ENCODE measurements at places on chromosomes 1 and 21.

DNA sequence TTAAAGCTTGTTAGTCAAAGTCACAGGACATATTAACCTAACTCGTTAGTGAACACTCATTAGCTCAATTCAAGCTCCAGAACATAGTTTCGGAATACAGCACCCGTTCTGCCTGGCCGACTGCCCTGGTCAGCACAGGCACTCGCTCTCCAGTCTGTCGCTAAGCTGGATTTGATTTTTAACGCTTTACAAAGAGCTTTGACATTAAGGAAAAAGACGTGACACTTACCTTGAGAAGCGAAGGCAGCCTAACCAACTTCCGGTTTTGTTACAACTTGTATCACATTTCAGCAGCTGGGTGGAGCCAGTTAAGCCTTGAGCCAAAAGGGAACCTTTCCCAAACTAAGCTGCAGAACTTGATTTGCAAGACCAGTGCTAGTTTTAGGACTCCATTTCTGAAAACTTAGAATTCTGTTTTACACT, at the start of gene FRRS1:
TSS of gene FRRS1 (minus strand) at position 258 of the 423 bp plus-strand sequence. CDS start 17,867 bp downstream, outside the sequence.
- DNase-seq, result peak; percentile 38

DNA sequence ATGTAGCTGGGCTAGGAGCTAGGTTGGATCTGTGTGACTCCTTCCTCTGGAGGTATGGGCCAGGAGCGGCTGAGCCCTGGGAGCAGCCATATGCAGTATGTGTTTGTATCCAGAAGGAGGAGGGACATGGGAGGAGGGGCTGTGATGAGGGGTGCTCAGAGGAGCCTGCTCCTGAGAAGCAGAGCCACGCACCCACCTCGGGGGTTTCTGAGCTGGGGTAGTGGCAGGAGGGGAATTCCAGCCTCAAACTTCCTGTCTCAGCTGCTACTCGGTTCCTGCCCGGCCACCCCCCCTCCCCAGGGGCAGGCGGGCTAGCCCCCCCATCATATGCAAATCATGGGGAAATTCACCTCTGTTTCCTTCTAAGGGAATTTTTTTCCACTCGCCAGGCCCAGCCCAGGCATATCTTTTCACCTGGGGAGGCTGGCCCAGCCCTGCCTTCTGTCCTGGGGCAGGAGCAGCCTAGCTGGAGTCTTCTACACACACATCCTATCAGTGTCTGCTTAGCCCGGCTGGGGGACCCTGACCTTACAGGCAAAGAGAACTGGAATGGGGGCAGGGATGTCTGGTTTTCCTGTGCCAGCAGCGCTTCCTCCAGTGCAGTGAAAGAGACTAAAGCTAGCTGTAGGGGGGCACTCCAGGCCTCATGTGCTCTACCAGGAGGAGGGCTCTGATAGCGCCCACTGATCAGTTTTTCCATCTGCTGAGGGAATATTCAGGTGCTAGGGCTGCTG, 3.0 kb downstream of the ZC3H12A start:
- peak; percentile 87 for DNase-seq

GRCh38 chr1:46522184-46522968, 29.1 kb downstream of the KNCN start:
- no peak for DNase-seq

DNA sequence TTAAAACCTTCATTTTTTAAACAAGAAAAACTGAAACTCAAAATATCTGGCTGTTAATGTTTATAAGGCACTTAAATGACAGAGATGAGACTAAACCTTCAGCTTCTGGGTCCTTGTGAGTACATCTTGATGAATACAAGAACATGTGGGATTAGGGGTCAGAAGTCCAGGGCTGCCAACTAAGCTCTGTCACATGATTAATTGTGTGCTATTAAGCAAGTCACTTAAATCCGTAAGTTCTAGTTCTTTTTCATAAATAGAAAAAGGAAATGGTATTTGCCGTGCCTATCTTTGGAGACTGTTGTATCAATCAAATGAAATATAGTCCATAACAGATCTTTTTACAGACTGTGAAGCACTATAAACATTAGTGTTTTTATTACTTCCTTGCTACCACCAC, 43.2 kb upstream of the KCTD3 start:
- DNase-seq, result no peak

DNA sequence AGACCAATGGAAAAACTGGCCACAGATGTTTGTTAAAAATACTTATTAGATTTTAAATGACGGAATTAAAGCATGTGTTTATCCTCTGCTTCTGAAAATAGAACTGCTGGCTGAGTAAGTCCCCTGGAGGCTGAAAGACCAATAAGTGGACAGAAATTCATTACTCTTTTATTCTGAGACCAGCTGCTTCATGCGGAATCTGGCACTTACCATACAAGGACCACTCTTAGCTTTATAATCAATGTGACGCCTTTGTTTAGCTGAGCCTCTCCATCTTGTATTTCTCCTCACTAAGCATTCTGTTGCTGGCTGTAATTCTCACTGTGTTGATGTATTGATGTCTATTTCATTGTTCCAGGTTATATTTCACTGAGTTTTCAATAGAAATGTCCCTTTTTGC, 6.3 kb upstream of the EXO1 start:
- no peak for DNase-seq

DNA sequence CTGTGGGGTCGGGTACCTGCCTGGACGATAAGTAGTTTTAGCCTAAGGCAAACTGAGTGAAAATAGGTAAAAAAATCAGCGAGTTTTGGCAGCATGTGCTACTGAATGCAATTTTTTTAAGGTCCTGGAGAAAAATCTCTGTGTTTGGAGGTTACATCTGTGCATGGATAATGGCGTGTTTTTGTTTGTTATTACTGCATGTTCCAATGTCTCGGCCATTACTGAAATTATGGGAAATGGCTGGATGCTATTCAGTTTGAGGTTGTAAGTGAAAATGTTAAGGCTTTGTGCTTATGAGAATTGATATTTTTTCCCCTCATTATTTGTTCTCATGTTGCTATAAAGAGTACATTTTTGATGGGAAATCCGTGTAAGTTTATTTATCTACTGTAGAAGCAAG, 441.7 kb downstream of the PRDM2 start:
- DNase-seq, result no peak

DNA sequence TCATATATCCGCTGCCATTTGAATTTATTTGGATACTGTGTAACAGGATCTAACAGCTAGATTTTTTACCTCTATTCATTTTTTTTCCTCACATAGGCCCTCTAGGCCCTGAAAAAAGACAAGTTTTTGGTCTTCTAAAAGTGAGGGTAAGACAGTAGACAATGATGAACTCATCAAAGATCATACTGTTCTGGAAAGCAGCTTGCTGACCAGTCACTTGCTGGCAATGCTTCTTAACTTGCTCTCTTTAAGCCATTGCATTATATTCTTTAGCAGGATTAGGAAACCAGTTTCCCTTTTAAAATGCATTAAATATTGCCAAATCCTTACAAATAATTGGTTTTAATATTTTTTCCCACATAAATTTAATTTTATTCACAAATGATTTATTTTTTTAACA, 65.5 kb downstream of the SYT14 start:
- no peak for DNase-seq

DNA sequence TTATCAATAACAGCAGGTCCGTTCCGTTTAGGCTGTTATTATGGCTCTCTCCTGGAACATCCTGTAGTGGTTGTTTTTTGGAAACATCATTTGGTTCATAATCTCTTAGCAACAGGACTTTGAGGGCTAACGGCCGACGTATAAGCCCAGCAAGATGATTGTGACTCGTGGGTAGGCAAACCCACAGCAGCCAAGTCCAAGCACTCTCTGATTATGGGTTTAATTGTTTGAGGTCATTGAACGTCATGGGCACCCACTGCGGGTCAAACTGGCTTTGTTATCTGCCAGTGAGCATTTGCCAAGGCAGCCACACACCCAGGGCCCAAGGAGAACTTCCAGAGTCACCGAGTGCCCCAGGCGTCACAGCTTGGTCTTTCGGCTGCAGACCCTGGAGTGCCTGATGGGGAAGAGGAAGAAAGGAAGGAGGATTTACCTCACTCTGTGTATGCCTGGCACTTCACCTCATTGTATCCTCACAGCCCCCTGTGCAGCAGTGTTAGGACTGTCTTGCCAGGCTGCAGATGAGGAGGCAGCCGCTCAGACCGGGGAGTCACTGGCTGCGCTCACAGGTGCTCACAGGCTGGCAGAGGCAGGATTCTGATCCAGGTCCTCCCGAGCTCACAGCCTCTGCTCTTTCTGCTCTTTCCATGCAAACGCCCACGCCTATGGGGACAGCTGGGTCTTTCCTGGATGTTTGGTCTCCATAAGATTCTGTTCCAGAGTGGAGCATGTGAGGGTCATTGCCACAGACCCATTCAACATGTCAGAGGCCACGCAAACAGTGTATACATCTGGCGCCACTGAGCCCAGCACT, 30.8 kb upstream of the EPS8L3 start:
- no peak for DNase-seq

- DNase-seq, result no peak
These were observed 31.5 kb downstream of the PAPPA2 start for GRCh38 chr1:176494436-176494835.

- no peak for DNase-seq
These were observed 4.0 kb downstream of the PGLYRP4 start for GRCh38 chr1:153344718-153345025.

Measured in stimulated activated naive B cell treated with anti-CD40 and anti-IgM and Interleukin-4, amounts not matched to agents 10 μg/mL and 1 μg/mL and 100 μg/mL, for 72 hours (primary cell).